ENCODE measurements at places on chromosomes 4 and X.
A peak's percentile ranks its signal among the peaks of the same experiment; 100 is the strongest.

- DNase-seq: no peak
Observed at GRCh38 chr4:73448448-73449203, 12.6 kb downstream of the AFP start.

GRCh38 chrX:3621414-3621813, 92.0 kb downstream of the PRKX start:
- DNase-seq: no peak

DNA sequence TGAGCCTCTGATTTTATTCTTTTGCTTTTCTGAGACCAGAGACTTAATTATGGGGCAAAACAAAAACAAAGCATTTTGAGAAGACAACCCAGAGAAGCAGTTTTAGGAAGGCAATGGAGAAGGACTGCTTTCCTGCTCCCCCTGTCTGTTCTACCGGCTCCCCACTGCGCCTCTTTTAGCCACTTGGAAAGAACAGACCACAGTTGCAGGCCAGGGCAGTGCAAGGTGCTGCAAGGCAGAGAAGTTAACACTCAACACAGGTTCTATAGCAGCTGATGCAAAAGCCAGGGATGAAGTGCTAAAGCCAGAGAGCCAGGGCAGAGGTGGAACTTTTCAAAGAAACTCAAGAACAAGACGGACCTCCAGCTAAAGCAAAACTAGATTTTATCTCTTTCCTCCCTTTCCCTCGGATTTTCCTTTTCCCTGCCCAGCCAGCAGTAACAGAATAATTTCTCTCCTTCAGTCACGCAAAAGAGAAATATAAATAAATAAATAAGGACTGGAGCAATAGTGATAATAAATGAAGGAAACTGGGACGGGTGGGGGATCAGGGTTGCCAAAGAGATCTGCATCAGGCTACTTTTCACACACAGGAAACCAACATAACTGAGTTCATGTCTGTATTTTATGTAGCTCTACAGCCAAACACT, 10.4 kb downstream of the SH3RF1 start:
- DNase-seq: no peak

GRCh38 chrX:31236231-31236630, 164.4 kb upstream of the FTHL17 start:
- DNase-seq: no peak

DNA sequence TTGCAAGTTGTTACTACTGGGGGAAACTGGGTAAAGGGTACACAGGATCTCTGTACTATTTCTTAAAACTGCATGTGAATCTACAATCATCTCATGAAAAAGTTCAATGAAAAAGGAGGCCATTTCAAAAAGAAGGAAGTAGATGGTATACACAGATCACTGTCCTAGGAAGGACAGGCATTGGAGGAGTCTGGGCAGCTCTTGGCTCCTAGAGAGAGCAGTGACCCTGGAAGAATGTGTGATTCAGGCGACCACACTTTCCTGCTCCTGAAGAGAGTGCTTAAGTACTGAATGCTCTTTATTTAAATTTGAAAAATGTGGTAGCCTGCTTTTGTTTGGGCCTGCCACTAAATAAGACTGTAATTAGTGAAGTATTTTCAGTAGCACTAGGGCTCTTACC, 318.1 kb upstream of the CASK start:
- no peak for DNase-seq

DNA sequence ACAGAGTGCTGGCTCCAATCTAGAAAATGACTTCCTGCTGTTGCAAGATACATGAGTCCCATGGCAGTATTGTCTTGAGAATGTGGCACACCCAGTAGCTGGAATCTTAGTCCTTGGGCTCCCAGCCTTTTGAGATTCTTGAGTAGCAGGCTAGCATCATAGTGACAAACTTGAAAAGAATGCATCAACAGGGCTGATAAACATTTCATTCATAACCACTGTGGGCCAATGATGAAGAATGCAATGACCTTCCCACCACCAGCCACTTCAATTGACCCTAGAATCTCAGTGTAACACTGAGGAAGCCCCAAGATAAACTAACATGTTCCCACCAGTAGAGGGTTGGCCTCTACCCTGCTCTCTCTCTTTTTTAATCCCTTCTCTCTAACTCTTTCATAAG, 329.3 kb downstream of the GBA3 start:
- no peak for DNase-seq

DNA sequence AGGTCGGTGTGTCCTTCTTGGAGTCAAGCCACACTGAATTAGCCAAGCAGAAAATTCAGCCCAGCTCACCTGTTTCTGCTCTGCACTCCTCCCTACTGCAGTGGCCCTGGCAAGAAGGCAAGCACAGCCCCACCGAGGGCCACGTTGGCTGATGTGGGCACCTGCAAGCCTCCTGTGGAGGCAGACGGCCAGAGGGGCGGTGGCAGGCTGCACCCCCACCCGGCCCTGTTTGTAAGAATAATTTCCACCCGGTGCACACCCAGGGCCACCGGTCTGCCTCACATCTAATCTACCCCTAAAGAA, 18.8 kb downstream of the PPP2R2C start:
- no peak for DNase-seq

DNA sequence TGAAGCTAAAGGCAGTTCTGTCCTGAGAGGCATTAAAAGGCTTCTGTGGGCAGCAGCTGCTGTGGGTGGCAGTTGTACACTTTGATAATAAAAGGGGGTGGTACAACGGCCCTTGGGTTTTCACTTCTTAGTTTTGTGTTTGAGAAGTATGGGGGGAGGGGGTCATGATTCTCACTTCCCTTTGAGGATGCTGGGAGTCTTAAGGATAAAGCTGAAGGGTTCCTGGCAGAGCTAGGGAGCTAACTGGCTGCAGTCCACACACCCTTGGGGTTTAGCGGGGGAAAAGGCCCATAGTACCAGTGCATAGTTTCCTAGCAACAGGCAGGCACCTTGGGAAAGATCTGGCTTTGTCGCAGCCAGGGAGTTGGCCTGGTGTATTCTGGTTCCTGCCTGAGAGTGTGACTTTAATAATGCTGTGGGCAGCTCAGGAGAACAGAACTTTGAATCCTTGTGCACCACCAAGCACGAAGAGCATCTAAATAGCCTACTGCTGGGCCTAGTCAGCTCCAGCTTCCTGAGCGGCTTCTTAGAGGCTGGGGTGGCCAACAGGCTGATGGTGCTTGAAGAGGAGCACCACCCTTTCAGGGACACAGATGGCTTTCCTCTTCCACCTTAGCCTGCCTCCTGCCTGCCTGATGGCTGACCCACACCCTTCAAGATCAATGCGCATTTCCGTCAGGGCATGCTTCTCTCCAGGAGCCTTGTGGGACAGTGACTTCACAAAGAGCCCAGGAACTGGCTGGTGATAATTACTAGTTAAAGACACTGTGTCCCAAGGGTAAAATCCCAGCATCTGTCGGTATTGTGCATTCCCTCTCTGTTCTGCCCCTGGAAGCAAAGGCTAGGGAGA, 12.5 kb downstream of the ZBTB33 start:
- peak; percentile 28 for DNase-seq

GRCh38 chr4:108731006-108731405, 31.8 kb downstream of the ETNPPL start:
- DNase-seq: no peak

GRCh38 chrX:66016905-66017658, 22.8 kb downstream of the VSIG4 start:
- DNase-seq: no peak

DNA sequence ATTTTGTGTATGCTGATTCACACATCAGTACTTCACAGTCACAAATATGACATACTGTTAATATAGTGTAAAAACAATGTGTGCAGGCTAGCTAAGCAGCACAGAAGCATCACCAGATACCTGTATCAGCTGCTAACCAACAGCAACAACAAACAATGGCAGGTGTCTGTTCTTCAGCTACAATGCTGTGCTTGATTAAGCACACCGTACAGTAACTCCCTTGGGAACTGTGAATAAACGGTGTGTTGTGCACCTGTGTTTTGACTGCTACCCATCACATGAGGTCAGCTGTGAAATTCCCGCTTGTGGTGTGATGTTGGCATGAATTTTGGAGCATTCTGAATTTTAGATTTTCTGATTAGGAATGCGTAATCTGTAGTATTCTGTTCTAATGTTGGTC, 379.7 kb upstream of the FAT1 start:
- DNase-seq: no peak

- DNase-seq: no peak
Observed at GRCh38 chr4:138405934-138406567, 163.9 kb upstream of the SLC7A11 start.

- no peak for DNase-seq
Observed at GRCh38 chr4:138014590-138015288, 227.4 kb downstream of the SLC7A11 start.

DNA sequence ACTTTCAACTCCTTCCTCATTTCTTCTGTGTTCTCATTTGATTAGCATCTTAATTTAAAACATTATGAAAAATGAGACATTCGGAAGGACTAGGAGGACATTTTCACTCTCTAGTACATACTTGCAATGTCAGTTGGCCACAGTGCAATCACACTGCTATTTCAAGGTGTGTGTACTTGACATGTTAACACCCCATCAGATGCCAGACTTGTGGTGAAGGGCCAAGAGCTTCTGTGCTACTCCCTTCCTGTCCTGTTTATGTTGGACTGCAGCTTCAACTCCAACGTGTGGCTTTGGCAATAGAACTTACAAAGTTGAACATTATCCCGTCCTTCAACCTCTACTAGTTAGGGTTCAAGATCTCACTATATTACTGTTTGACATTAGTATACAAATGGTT, 221.0 kb downstream of the PALLD start:
- DNase-seq: no peak

DNA sequence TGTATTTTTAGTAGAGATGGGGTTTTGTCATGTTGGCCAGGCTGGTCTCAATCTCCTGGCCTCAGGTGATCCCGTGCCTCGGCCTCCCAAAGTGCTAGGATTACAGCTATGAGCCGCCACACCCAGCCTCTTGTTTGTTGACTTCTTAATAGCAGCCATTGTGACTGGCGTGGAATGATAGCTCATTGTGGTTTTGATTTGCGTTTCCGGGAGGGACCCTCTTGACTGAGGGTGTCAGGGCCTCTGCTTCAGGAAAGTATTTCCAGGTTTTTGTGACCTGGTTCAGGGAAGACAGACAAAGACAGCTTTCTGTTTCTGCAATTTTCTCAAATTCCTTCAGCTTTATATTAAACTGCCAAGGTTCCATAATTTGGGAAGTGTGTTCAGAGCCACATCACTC, 15.1 kb downstream of the CSF2RA start:
- DNase-seq: no peak

DNA sequence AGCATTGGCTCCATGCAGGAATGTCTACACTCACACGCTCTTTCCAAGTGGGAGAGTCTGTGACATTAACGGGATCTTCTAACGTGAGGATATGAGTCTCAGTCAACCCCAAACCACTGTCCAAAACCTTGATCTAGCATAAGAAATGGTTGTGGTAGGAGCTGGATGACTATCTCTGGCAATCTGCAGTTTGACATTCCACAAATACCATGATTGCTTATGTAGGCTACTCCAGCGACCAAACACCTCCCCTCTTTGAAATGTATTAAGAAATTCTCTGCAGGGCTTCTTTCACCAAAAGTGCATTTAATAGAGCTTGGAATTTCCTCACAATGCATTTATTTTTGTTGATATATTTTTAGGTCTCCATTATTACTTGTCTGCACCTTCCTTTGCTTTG, 14.1 kb upstream of the STX18 start:
- DNase-seq: no peak

- no peak for DNase-seq
Observed at GRCh38 chr4:61820136-61820535, 620.0 kb downstream of the ADGRL3 start.

GRCh38 chrX:103730796-103731493, 20.2 kb downstream of the TMEM31 start:
- DNase-seq: peak; percentile 45

DNA sequence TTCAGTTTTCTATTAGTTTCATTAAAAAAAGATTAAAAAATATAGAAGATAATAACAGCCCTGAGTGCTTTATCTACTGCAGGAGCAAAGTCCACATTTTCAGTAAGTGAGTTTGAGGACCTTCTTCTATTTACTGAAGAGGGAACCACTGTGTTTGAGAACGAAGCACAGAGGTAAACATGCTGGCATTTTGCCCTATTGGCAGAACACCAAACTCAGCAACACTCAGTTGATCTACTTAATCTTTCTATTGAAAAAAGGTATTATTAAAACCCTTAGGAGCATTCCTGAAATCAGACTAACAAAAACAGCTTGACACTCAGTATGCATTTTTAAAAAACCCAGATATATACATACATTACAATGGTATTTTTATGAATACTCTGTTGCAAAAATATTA, 1496.7 kb downstream of the TECRL start:
- no peak for DNase-seq

DNA sequence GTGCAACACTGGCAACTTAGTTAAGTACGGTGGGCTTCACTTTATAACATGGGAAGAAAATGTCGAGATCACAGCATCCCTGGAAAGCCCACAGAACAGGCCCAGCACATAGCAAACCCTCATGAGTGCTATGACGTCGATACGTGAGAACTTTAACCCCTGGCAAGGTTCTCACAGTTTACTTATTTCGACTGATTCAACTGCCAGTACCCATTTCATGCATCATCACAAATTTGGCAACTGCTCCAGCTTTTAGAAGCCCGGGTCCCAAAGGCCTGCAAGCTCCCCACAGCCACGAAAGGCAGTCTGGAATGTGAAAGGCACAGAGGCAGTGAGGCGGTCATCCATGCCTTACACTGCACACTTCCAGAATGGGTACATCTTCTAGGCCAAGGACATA, 41.2 kb downstream of the RELL1 start:
- DNase-seq: no peak

GRCh38 chr4:108391701-108392455, 223.1 kb upstream of the LEF1 start:
- DNase-seq: no peak

DNA sequence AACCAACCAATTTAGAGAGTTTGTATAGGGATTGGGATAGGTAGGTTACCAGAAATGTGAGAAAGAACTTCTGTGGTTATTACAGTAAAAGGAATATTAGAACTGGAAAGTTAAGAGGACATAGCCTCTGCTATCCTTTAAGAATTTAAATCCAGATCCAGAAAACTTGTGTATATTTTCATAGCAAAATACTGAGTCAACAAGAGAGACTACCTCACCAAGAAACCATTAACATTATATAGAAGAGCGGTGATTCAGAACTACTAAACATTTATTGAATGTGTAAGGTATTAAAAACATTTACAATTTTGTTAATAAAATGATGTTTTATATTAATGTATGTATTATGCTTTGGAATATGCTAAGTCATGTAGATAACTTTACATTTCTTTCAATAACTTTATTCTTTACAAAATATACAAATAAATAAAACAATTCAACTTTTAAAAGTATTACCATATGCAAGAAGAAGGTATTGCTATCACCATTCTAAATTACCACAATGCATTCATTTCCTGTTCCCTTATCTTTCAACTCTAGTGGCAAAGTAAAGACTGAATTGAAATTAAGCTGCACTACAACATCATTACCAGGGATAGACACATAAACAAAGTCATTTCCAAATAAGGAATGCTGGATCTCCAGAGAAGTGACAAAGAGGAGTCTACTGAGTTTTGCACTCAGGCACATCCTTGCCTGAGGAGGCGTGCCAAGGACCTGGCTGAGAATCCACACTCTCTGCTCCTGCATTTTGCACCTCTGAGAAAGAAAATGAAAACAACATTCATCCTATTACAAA, 6.1 kb upstream of the BDH2 start:
- DNase-seq: no peak

- no peak for DNase-seq
Observed at GRCh38 chr4:7515390-7515902, 80.7 kb upstream of the PSAPL1 start.

GRCh38 chrX:53817548-53817947, 131.0 kb upstream of the HUWE1 start:
- DNase-seq: no peak
